Renal cortex interstitium (tissue), 15 donors: ENCODE measurements at places on chromosomes 16 and 17. TPM values are rescaled to one million over a fixed set of nuclear protein-coding genes. Genes with fewer than 3 reads are reported as not detected.
A peak's percentile ranks its signal among the peaks of the same experiment; 100 is the strongest.

DNA sequence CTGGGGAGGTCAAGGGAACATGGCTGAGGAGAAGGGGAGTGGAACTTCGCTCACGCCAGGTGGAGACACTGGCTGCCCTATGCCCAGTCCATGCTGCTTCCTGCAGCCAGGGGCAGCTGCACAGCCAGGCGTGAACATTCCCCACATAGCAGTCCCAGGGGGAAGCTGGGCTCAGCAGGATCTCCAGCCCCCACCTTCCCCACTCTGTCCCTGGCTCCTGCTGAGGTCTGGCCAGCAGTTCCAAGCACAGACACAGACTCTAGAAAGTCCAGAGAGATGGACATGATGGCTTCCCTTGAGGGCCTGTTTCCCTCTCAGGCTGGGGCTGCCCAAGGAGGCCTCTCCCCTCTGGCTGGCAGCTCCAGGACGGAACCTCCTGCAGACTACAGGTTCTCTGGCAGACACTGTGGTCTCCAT lies 9.3 kb downstream of the JUP start:
- no peak for DNase-seq

The KRTAP1-5 gene
- polyA plus RNA-seq: not detected

- DNase-seq: no peak
These were observed 130.9 kb downstream of the RPTOR start for GRCh38 chr17:80675438-80676095.

DNA sequence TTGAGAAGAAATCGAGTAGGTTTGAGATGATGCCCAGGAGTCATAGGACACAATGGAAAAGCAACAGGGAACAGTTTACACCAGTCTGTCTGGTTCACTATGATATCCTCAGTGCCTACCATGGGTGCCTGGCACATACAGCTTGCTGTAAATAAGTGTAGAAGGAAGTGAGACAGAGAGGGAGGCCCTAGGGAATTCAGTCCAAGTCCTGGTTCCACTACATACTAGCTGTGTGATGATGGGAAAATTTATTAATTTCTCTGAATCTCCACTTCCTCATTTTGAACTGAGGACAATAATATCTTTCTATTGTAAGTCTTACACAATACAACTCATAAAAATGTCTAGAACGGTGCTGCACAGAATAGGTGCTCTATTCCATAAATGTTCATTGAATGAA lies 53.3 kb upstream of the LYRM9 start:
- DNase-seq: no peak

GRCh38 chr16:11257131-11257938 lies 1.3 kb upstream of the SOCS1 start:
- no peak for DNase-seq

GRCh38 chr16:59170099-59170712 lies 436.1 kb upstream of the GOT2 start:
- no peak for DNase-seq

DNA sequence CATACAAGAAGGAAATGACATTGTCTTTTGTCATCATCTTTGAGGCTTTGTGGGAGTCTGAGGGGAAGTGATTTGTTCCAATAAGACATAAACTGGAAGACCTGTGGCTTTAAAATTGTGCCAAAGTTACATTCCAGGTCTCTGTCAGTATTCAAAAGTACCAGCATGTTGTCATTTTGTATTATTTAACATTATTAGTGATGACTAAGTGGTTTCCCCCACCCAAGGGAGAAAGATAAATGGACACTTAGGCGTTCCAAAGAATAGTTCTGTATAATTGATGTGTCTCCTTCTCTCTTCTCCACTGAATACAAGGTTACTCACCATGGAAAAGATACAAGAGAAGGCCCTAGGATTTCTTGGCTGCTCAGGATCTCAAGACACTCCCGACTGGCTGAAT lies 3.8 kb downstream of the CFAP97D1 start:
- DNase-seq: no peak

DNA sequence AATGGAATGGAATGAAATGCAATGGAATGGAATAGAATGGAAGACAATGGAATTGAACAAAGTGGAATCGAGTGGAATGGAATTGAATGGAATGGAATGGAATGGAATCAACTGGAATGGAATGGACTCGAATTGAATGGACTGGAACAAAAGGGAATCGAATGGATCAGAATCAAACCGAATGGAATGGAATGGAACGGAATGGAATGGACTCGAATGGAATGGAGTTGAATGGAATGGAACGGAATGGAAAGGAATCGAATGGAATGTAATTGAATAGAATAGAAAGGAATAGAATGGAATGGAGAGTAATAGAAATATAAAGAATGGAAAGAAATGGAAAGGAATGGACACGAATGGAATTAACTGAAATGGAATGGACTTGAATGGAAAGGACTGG lies 475.2 kb upstream of the WSB1 start:
- peak; percentile 2 for DNase-seq
